ENCODE measurements at places on chromosomes 16 and 17.

DNA sequence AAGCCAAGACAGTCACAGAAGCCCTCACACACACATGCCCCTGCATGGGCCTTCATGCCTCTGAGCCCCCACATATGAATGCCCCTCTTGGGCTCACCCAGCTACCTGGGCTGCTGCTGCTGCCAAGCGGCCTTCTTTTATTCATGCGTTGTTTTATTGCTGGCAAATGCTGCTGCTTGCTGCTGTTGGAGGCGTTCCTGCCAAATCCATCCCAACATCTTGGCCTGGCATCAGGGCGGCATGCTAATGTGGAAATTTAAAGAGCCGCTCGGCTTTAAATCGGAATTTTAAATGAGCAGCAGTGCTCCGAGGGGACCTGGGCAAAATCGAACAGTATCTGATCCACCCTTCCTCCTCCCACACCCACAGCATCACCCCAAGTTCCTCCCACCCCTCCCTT, 39.0 kb downstream of the NEUROD2 start:
- no peak for DNase-seq

- peak; percentile 54 for DNase-seq
These were observed 311.5 kb upstream of the KCNJ16 start for GRCh38 chr17:69763503-69763902.

DNA sequence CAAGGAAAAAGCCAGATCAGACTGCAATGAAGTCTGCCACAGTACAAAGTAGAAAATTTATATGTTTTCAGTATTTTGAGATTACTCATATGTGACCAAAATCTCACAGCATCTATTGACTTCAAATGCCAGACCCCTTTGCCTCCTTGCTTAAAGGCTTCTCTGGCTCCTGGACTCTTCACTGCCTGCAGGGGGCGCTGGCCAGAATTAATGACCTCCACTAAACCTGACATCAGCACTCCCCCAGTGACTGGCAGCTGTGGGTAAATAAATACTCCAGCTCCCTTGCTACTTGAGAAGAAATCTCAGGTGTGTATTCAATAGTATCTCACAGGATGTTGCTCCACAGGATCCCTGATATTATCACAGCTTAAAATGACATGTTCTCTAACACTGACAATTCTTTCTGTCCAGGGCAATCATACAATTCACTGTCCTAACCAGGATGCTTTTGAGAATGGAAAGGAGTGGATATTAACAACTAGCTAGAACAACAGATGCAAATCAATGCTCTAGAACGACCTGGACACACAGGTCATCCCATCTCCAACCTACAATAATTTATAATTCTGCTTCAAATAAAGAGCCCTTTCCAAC, 4.0 kb downstream of the BECN1 start:
- DNase-seq, result peak; percentile 71

GRCh38 chr16:4227040-4227332, 14.9 kb downstream of the SRL start:
- DNase-seq, result no peak

DNA sequence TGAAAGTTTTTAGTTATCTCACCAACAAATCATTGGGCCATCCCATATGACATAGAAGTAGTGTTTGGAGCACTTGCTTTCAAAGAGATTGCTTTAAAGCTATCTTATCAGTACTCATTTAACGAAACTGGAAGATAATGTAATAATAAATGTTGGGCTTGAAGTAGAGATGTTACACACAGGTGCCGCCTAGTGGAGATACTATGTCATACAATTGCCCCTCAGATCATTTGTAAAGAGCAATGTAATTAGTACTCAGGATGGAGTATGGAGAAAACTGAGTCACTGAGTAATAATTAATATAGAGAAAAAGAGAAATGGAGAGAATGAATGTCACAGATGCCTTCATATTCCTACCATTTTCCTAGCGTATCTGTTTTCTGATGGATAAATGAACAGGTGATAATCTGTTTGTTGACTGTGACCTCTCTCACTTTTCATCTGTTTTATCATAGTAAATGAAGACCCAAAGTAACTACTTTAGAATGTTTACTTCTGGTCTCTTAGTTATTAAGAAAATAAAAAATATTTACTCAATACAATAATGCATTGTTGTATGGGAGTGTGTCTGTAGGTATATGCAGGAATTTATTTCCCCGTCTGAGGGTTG, 80.4 kb downstream of the EFCAB5 start:
- peak; percentile 65 for DNase-seq

- no peak for DNase-seq
These were observed 69.9 kb downstream of the RPTOR start for GRCh38 chr17:80614332-80615047.

GRCh38 chr16:68013440-68013839, 2.3 kb downstream of the DPEP2NB start:
- DNase-seq, result peak; percentile 92

DNA sequence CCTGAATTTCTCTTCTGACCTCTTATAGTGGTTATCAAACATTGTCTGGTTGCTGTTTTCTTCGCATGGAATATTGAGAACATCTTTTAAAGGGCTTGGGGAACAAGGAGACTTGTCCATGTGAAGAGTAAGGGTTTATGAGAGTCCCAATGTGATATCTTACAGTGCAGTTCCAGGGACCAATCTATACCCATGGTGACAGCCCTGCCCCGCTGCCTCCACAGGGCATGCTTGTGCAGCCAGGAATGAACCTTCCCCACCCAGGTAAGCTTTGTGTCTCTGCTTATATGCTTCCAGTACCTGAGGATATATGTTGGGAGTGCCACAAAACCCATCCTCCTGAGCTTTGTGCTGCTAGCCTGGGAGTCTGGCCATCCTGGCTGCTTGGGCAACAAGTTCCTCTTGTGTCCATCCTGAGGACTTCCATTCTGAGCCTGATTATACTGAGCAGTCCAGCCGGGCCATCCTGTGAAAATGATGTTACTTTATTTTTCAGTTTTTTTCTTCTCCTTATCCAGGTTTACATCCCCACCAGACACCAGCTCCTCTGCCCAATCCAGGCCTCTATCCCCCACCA, 9.5 kb upstream of the RAPGEFL1 start:
- DNase-seq, result no peak
